ENCODE measurements at places on chromosomes 13 and 19.

DNA sequence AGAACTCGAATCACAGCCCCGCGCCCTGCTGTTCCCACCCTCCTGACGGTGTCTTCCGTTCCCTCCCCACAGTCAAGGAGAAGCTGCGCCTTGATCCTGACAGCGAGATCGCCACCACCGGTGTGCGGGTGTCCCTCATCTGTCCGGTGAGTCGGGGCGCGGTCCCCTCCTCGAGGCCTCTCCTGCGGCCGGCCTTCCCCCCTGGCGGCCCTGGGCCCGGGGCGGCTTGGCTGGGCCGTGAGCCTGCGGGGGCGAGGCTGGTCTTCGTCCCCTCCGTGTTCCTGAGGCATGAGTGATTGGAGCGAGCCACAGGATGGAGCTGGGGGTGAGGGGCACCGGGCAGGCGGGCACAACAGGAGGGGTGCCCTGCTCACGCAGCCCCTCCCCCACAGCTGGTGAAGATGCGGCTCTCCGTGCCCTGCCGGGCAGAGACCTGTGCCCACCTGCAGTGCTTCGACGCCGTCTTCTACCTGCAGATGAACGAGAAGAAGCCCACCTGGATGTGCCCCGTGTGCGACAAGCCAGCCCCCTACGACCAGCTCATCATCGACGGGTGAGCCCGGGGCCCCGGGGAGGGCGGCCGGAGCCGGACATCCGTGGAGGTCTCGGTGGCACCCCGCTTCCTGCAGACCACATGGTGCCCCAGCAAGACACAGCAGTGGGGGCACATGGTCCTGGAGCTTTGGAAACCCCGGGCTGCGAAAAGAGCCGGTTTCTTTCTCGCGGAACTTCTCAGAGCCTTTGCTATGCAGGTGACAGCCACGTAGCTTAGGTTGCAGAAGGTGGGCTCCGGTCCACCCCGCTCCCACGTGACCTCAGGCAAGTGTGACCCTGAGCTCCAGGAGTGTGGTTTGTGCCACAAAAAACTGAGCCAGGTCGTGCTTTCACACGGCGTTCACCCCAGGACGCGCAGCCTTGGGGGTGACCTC, 25.8 kb downstream of the PIAS4 start:
- DNase-seq: no peak

GRCh38 chr19:13790354-13790753, 4.9 kb upstream of the ZSWIM4 start:
- DNase-seq: no peak

- DNase-seq: no peak
Observed at GRCh38 chr19:6044056-6044805, 66.1 kb downstream of the RFX2 start.

GRCh38 chr19:19134687-19135158, 3.6 kb downstream of the TMEM161A start:
- DNase-seq: peak; percentile 77

- peak; percentile 64 for DNase-seq
Observed at GRCh38 chr19:53254411-53255341, at the start of gene ZNF677. ZNF677 (minus strand) TSS chr19:53254873; CDS start chr19:53251550, 3,323 bp downstream.

DNA sequence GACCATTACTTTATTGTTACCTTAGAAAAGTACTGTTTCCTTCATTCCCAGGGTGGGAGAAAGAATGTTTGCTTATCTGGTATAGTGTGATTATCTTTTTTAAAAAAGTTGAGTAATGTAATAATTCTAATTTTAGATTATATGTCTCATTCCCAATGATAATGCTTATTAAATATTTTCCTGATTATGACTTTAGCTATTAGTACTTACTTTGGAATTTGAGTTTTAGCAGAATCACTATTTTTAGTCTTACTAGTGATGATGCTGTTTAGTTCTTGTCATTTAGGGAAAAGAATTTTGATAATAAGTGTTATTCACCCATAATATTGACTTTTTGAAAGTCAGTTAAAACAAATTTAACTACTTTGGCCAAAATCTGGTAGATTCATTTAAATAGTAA, 95.2 kb downstream of the FRY start:
- DNase-seq: no peak

Data from germinal center (tissue), 1 donor.